ENCODE measurements at places on chromosomes 13 and 19.

DNA sequence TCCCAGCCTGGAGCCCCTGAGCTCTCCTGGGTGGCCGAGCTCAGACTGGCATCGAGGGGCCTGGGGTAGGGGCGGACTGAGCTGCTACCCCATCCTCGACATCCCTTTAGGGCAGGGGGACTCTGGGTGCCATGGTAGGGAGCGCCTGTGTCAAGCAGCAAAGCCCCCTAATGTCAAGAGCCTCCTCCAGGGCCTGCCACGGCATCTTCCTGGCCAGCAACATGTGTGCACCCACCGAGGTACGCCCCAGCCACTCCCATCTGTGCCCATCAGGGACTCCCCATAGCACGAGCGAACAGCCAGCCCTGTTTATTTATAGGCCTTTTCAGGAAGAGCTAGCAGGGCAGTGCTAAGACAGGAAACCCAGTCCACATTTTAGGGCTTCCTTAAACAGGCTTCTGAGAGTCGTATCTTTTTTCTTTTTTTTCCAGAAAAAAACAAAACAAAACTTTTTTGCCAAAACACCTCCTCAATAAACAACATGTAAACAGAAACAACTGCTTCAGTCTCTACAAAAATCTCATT lies 14.3 kb downstream of the LRP3 start:
- no peak for DNase-seq

DNA sequence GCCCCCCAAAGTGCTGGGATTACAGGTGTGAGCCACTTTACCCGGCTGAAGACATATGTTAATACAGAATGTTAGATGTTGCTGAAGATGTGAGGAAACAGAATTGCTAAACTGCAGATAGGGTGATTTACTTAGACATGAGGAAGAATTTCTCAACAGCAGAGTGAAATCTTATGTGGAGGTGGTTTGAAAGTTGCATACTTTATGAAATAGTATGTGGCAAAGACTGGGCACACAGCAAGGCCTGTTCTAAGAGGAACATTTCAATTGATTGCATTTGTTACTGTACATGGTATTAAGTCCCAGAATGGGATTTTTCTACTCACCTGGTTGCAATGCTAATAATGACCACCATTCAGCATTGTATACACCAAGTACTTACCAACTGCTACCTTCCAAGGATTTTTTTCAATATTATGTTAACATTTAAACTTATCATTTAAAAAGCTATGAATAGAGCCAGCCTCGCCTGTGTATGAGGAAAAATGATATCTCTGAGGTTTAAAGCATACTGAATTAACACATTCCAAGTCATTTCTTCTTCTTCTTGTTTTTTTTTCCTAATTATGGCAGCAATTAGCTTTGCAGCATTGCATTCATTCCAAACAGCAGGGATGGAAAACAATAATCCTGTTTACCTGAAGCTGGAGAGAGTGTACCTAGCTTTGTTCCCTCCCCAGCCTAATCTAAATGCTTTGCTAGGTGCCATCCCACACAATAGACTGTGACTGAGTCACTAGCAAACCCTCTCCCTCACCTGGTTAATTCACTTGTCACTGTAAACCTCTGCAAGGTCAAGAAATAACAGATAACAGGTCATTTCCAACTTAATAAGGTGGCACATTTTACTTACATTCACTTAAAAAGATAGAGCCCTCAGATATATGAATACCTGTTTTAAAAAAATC lies 19.4 kb upstream of the KLF5 start:
- DNase-seq, result no peak

DNA sequence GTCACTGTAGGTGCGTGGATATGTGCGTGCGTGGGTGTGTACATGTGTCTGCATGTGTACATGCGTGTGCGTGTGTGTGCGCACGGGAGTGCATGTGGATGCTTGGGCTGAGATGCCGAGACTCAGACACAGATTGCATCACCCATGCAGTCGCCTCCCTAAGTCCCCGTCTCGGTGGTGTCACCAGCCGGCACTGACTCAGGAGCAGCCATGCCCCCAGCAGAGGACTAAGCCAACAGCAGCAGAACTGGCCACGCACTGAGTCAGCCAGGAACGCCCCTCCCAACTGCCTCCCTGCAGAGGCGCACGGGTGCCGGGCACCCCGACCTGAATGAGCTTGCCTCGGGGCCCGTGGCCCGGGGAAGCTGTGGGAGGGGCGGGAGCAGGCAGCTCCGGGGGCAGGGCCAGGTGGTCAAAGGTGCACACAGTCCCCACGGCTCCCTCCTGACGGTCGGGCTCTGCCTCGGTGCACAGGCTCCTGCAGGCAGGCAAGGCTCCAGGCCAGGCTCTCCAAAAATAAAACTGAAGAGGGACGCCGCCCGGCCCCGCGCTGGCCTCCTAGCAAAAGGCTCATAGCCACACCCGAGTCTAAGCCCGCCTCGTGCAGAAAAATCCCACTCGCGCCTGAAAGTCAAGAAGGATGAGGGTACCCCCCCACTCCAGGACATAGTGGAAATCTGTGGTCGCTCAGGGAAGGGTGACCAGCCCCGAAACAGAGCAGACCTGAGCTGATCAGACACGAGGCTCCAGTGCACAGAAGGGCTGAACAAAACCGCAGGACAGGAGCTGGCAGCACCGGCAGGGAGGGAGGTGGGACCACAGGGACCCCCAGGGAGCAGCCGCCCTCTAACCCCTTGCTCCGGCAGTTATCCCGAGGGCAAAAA lies 49.2 kb downstream of the GADD45B start:
- no peak for DNase-seq

GRCh38 chr13:85314686-85315085 lies 484.5 kb downstream of the SLITRK6 start:
- no peak for DNase-seq

DNA sequence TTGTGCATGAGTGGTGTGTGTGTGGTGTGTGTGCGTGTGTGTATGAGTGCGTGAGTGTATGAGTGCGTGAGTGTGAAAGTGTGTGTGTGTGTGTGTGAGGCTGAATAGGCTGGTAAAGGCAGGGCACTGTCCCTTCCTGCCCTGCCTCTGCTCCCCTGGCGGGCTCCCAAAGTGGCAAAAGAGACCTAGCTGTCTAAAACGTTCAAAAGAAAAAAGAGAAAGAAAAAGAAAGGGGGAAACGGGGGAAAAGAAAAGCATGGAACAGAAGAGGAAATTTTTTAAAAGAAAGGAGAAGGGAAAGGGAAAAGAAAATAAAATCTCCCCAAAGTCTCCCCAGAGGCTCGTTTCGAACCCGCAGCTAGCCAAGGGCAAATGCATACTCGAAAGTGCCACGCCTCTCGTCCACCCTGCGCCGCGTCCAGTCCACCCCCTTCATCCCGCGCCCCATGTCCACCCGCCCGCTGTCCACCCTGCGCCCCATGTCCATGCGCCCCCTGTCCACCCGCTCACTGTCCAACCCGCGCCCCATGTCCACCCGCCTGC lies 37.0 kb upstream of the FLT1 start:
- DNase-seq, result no peak

- DNase-seq, result no peak
Measured at GRCh38 chr19:30690935-30691818, 319.0 kb downstream of the ZNF536 start.

DNA sequence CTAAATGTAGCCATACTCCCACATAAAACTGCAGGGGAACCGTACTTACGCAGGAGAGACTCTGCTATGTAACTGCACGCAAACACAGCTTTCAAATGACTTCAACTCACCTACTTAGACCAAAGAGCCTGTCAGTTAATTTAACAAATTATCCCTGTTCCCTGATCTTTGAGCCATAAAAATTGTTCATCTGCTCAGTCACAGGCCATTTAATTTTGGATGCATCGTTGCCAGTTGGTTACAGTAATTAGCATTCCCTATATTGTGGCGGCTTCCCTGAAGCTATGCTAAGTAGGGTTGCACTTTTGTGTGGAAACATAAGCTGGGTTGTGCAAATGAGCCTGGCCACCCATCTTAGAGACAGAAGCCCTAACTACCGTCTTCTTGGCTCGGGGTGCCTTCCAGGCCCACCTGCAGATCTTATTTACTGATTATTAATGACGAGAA lies 21.2 kb upstream of the OBI1 start:
- DNase-seq, result no peak

DNA sequence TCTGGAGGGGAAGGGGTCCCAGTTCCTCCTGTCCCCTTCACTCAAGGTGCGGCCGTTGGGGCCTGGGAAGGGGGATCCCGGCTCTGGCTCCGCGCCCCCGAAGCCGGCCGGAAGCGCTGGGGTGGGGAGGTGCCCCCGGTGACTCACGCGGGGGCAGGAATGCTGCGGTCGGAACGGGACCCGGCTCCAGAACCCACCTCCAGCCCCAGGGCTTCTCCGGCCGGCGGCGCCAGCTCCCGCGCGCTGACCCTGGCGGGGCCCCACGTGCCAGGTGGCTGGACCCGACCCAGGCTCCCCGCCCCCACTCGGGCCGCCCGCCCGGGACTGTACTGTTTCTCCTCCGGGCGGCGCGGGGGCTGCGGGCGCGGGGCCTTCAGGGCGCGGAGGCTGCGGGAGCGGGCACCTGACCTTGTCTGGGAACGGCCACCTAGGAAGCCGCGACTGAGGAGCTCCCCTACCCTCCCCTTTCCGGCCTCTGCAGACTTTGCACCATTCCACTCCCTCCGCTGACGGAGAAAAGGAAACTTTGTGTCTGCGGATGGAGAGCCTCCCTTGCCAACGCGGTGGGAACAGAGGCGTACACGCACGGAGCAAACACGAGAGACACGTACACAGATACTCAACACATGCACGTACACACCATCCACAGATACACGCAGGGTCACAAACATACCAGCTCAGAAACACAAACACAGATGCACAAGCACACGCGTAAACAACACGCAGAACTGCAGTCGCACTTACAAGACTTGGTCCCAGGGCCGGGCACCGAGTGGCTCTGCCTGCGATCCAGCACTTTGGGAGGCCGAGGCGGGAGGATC lies 7.2 kb downstream of the AXL start:
- DNase-seq, result no peak

DNA sequence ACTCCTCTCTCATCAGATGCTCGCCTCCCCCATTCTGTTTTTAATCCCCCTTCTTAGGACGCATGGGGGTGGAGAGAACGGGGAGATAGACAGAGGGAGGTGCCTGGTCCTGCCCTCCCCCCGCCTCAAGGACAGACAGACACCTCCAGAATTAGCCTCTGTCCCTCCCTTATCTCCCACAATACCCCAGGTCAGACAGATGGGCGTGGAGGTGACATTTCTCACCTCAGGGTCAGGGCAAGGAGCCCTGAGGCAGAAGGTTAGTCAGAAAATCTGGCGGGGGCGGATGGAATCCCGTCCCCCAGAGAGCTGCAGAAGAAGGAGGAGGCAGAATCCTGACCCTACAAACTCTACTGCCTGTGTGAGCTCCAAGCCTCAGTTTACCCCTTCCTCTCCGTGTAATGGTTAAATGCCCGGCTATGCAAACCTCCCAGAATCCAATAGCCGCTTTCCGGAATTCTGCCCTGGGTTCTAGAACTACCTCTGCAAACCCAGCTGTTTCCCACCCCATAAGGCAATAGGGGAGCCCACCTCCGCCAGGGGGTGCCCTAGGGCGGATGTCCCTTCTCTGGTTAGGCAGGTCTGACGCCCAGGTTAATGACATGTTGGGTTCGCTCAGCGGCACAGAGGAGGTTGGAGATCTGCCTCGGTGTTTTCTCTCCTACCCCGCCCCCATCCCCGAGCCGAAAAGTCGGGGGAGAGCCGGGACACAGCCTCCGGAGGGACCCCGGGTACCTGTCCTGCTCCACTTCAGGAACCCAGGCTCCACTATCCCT lies 900 bp downstream of the PPP1R13L start:
- no peak for DNase-seq

DNA sequence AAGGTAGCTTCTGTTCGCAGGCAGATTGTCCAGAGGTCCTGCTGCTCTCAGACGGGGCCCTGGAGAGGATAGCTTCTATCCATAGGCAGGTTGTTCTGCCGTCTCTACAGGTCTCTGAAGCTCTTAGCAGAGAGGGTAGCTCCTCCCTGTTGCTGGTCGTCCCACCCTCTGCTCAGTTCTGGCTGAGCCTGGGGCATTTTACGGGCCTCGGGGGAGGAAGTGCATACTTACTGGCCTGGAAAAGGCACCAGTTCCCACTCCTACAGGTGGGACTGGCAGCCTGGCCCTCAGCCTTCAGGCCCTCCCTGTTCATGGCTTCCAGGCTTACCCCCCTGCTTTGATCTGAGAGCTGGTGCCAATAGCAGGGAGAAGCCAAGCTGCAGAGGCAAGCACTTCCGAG lies 42.3 kb downstream of the USPL1 start:
- no peak for DNase-seq

DNA sequence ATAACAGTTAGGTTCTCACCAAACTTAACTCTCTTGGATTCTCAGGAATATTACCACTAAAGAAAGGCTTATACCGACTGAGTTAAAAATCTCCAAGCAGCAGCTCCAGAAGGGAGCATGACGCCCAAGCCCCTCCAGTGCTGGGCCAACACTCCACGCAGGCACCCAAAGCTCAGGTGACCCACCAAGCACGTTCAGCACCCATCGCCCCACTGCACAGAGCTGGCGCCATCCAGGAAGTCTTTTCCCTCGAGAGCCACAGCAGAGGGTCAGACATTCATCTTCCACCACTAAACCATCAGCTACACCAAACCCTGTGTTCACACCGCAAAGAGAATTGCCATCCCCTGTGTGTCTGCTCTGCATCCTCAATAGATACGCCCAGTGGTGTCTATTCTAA lies 65.7 kb downstream of the SOX1 start:
- no peak for DNase-seq

- DNase-seq, result no peak
Measured at GRCh38 chr13:89057862-89058261, 1386.7 kb downstream of the SLITRK5 start.
